Midbrain (tissue), 1 donor: ENCODE measurements at places on chromosomes 11 and 22.

- no peak for DNase-seq
Measured at GRCh38 chr11:25938952-25939351, 393.0 kb upstream of the ANO3 start.

GRCh38 chr22:49986325-49986724, 25.8 kb downstream of the PIM3 start:
- DNase-seq: no peak

- DNase-seq: no peak
Measured at GRCh38 chr22:23181721-23182308, 1.5 kb downstream of the BCR start.

DNA sequence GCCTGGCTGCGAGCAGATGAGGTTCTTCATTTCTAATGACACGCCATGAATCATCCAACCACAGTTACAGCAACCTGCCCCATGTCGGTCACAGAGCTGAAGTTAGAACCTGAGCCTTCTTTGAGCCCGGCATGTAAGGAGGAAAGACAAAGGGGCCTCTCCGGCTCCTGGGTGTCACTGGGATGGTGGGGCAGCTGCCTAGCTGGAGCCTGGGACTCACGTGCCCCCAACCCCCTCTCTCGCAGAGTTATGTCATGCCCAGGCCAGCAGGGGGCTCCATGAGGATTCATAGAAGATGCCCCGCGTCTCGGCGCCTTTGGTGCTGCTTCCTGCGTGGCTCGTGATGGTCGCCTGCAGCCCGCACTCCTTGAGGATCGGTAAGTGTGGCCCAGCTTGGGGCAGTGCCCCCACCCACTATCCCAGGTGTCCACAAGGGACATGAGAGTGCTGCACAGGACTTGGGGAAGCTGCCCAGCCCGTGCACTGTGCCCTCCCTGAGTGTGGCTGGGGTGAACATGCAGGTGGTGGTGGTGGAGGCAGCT, 148.5 kb downstream of the GRIK4 start:
- no peak for DNase-seq

DNA sequence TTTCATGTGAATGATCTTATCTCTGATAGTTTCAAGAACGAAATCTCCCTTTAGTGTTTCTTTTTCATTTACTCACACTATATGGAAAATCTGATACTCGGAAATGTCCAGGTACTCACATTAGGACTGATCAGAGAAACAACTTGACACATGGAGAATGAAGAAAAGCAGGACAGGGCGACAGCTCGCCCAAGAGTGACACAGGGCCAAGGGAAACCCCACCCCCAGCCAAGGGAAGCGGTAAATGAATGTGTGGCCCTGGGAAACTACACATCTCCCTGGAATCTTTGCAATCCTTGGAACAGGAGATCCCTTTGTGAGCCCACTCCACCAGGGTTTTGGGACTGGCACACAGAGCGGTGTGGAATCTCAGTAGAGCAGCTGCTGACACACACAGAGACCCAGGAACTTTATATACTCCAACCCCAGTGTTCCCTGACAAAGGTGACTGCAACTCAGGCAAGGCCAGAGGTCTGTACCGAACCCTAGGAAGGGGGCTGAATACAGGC, 303.7 kb upstream of the ARHGAP42 start:
- DNase-seq: no peak

- no peak for DNase-seq
Measured at GRCh38 chr22:48636746-48637145, 1190.9 kb downstream of the BRD1 start.

GRCh38 chr11:45777127-45777969, 27.6 kb upstream of the SLC35C1 start:
- no peak for DNase-seq

DNA sequence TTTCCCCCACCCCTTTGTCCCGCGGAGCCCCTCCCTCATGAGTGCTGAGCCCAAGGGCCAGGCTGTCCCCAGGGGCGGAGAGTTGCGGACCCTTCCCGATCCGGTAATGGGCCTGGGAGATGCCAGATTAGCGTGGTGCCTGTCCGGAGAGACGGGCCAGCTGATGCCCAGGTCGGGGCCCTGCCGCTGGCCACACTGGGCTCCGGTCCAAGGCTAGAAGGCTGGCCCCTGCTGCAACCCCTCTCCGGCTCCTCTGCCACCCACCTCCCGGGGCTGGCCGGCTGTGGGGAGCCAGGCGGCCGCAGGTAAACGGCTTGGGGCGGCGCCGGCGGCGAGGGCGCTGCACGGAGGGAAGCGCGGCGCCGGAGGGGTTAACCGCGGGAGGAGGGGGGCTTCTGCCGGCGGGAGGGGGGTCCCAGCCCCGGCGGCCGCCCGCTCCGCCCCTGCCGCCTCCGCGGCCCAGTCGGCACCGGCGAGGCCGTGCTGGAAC, at the start of gene KCNK4:
KCNK4 (plus strand) TSS at position 41 of the 490 bp plus-strand sequence. CDS start 1,717 bp downstream, outside the sequence.
- DNase-seq: no peak

DNA sequence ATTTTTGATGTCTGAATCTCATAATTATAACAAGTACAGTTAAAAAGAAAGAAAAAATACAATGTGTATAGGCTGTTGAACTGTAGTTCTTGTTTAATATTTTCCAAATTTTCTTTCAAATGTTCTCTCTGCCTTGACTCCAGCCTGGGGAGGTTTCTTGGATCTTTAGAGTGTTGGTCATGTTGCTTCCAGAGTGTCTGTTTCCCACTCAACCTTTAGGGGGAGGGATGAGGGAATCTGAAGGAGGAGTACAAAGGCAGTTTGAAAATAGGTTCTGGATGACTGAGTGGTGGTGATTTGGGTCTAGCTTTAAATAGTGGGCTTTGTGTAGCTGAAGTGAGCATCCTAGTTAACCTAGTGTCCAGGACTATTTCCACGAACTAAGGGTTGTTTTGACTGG, 2.0 kb downstream of the CTNND1 start:
- DNase-seq: peak; percentile 29

- no peak for DNase-seq
Measured at GRCh38 chr11:111307472-111308108, 9.2 kb downstream of the POU2AF3 start.

- DNase-seq: no peak
Measured at GRCh38 chr11:86698639-86699038, 26.2 kb upstream of the ME3 start.

GRCh38 chr11:118604566-118604965, 2.8 kb upstream of the PHLDB1 start:
- no peak for DNase-seq

GRCh38 chr11:80846979-80847378, 1406.1 kb upstream of the TENM4 start:
- no peak for DNase-seq

GRCh38 chr11:47437746-47438418, 11.1 kb downstream of the RAPSN start:
- peak; percentile 54 for DNase-seq

DNA sequence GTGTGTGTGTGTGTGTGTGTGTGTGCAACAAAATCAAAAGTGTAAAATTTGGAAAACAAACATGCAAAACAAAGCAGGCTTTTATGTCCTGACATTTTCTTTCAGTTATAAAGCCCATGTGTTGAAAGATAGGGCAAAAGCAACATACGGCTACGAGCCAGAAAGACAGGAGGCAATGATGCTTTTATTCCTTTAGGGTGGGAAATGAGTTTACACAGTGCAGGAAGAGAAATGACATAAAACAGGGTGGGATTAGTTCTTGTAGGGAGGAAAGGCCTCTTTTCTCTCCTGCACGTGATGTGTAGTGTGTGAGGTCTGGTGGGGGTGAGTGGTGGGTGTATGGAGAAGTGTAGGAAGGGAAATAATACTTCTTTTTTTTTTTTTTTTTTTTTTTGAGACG, 29.4 kb downstream of the IL18 start:
- DNase-seq: no peak

GRCh38 chr22:30204742-30205111, 41.8 kb downstream of the LIF start:
- peak; percentile 27 for DNase-seq

GRCh38 chr11:122633219-122633829, 22.2 kb upstream of the UBASH3B start:
- peak; percentile 45 for DNase-seq

DNA sequence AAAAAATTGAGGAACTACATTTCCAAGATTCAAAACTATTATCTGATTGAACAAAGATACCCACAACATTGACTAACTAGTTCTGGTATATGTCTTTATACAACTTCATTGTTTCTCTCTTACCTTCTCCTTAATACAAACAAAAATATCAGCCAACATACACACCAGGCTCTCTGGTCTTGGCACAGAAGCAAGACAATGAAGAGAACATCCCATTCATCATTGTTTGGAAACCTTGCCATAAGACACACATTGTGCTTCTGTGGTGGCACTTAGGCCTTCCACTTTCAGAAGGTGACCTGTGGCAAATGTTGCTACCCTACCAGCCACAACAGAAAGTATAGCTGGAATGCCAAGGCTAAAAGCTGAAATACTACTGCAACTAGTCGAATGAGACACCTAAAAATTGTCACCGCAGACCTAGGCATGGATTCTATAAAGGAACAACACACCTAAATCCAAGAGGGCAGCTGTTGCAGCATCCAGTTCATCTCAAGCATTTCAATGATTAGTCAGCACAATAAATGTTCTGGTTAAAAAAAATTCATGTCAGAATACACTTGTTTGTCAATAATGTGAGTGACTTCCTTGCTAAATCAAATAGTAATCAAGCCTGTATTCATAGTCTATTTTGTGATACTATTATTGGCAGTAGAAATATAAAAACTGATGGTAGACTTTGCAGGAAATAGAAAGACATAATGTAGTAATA, 26.3 kb downstream of the MAP6 start:
- no peak for DNase-seq

DNA sequence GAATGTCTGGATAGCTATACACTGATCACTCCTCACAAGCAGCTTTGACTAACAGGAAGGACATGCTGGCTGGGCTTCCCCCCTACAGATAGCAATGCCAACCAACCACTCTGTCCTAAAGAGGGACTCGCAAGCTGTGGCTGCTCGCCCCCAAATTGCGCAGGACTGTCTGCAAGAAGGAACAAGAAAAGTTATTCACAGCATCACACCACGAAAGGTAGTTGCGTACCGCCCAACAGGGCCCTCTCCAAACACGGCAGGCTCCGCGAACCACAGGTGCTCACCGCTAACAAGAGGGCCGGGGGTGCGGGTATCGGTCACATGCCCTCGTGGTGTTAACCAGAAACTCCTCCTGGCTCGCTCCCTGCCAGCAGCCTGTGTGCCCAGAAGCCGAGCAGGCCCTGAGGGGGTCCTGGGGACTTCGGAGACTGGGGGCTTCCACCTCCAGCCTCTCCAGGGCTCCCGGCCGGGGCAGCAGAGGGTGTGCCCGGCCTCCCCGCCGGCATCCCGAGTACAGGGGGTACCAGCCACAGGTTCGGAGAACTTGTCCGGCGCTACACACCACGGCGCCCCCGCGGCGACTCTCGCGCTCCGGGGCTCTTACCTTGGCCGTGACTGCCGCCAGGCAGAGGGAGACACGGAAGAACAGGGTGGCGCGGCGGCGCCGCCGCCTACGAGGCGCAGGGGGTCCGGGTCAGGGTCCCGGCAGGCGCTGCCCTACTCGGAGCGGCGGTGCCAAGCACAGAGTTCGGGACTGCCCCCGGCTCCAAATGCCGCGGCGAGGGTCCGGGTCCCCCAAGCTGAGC, 682 bp downstream of the LARGE1 start:
- DNase-seq: no peak

DNA sequence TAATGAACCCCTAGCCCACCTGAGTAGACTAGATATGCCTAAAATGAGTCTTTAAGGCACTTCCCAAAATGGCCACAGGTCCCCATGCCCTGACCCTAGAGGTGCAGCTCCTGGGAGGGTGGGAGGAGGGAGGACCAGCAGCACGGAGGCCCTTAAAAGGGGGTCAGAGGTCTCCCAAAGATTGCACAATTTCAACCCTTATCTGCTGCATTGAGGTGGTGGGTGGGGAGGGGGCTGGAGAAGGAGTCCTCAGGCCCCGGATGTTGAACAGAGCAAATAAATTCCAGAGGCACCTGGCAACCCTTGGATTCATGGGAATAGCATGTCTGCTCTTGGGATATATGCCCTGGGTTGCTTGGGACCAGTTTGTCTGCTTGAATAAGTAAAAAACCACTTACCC, 57.6 kb downstream of the NAV2 start:
- no peak for DNase-seq

GRCh38 chr22:27273436-27273835, 528.1 kb downstream of the MN1 start:
- DNase-seq: no peak

- DNase-seq: no peak
Measured at GRCh38 chr22:37179622-37180420, 8.2 kb downstream of the C1QTNF6 start.

DNA sequence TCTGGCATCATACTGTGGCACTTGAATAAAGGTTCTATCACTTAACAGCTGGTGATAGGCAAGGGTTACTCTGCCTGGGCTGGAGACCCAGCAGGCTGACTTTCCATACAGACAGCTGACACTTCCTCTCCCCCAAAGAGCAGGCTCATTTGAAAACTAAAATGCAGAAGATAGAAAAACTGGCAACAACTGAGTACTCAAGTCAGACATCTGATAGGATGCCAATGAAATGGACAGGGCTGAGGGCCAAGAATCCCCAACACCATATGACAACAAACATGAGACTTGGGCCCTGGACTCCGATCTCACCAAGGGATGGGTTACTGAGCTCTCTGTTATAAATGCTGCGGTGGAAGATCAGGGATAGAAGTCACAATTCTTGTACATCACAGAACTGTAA, 237.2 kb downstream of the LRRC4C start:
- DNase-seq: no peak
